ENCODE measurements at places on chromosomes 1 and 21.

DNA sequence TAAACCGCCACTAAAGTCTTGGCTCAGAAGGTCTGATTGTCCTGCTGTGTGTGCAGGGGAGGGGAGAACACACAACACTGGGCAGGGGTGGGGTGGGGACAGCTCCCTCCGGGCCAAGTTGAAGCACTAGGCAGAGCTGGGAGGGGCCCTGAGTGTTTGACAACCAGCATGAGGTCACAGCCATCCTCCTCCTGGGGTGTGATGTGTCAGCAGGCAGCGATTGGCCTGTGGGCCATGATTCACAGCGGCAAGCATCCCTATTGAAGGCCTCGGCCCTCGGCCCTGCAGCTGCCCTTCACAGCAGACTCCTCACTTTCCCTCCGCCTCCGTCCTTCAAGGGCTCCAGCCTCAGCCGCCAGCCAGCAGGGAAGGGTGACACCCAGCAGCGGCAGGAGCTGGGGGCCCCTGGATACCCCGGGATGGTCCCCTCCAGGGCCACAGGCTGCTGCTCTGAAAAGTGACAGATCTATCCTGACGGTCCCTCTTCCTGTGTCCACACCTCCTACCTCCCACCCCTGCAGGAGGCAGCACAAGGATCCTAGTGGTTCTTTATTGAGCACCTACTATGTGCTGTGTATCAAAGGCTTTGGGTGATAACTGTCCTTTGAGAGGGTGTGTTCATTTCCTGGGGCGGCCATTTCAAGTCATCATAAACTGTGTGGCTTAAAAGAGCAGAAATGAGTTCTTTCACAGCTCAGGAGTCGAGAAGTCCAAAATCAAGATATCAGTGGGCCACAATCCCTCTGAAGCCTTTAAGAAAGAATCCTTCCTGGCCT, 66.0 kb upstream of the SLC25A33 start:
- DNase-seq, result peak; percentile 63

DNA sequence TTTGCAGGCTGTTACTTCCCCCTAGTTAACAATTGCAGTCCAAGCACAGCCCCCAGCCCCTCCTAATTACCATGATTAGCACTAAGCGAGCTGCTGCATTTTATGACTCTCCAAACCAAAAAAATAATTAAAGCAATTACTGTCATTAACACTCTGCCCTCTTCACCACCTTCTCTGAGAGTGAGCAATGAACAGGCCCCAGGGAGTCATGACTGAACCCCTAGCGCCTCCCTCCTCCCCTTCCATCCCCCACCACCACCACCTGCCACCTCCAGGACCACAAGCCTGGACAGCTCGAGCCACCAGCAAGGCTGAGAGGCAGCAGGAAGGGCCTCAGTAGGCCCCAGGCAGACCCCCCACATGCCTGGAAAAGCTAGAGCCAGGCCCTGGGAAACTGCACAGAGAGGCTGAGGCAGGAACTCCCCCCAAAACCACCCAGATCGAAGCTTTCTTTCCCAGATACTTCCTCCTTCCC, 35.5 kb upstream of the ZC3H12A start:
- DNase-seq, result no peak

DNA sequence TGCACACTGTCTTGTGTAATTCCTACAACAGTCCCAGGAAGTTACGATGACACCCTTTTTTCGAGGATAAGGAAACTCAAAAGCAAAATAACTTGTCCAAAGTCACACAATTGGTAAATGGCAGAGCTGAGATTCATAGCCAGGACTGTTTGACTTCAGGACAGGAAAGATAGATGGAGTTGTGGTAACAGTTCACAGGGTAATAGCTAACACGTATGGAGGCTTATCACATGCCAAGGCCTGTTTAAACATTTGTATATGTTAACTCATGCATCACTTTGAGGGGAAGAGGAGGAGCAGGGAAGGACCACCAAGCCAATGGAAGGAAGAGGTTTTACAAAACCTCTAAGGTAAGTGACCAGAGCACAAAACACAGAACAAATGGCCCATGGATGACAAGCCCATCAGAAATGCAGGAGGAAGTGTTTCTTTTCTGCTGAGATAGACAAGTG, 2.8 kb downstream of the DHCR24 start:
- DNase-seq, result no peak

DNA sequence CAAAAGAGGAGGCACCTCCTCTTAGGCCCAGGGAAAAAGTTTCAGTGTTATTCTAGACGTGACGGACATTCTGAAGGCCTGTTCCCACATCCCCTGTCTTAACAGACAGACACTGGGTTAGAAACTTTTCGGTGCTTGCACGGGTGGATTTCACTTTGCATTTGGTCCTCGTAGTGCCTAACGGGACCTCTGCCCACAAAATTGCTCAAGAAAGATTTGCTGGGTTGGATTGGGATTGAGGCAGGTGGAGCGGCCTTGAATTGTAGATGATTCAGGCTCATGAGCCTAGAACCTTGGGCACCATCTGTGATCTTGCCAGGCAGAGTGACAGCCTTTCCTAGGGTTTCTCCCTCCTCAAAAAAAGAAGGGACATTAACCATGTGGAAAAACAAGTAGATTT, 2.8 kb downstream of the PLA2G5 start:
- peak; percentile 16 for DNase-seq

- no peak for DNase-seq
These were observed 144.9 kb upstream of the SOD1 start for GRCh38 chr21:31514598-31514997.

DNA sequence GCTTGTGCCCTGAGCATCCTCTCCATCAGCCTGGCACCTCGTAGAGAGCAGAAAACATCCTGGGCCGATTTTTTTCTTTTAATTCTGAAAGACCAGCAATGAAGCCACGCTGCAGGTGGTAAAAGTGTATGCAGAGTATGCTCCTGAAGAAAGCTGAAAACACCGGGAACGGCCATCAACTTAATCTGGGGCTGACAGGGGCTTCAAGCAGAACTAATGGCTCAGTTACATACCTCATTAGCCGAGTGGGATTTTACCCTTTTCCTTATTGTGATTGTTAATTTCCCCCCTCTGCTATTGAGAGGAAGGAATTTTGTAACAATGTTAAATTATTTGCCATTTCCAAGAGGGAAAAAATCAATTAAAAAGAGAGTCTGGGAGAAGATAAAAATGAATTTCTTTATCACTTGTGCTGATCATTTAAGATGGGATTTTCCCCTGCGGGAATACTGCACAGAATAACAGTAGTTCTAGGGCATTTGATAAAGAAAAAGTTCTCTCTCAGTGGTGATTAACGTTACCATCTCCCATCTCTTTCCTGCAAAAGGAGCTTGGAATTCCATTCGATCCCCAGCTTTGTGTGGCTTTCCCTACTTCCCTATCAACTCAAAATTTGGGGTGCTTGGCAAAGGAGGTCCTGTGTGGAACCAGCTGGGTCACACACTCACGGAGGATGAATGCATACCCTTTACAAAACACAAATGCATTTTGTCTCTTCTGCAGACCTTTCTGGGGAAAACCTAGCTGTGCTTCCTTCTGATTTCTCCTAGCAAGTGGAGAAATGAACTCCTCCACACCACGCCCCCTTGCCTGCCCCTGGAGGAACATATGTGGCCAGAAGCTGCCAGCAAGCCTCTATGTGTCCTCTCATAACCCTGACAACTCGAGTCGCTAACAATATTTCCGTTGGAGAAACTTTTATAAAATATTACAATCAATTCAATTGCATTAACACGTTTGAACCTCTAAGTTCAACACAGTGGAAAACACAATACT, 70.9 kb downstream of the RRAGC start:
- no peak for DNase-seq

GRCh38 chr1:247576514-247576913, 11.6 kb upstream of the OR2G2 start:
- no peak for DNase-seq

- no peak for DNase-seq
These were observed 1.0 kb upstream of the SFN start for GRCh38 chr1:26861889-26862378.

- DNase-seq, result no peak
These were observed 1.6 kb downstream of the ALX3 start for GRCh38 chr1:110068646-110069403.

DNA sequence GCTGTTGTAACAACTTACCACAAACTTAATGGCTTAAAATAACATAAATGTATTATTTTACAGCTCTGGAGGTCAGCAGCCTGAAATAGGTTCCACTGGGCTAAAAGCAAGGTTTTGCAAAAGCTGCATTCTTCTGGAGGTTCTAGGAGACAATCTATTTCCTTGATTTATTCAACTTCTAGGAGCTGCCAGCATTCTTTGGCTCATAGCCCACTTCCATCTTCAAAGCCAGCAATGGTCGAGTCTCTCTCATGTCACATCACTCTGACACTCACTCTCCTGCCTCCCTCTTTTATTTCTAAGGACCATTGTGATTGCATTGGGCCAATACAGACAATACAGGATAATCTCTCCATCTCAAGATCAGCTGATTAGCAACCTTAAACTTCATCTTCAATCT, 15.1 kb upstream of the FOXJ3 start:
- DNase-seq, result no peak

DNA sequence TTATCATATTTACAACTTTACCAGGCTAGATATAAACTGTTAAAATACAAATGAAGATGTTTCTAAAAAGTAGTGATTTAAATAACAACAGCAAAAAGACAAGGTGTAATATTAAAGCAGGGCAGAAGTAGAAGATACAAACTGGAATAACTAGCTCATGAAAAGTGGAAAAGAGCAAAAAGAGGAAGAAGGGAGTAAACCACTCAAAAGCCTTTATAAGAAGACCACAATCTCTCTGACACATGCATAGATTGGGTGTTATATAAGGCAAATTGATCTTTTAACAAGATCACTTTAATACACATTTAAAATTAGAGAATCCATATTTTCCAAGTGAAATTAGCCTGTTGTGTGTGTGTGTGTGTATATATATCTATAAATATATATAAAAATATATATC, 5.0 kb downstream of the DENND1B start:
- DNase-seq, result no peak

- DNase-seq, result no peak
These were observed 1.5 kb upstream of the GPR137B start for GRCh38 chr1:236140705-236141446.

DNA sequence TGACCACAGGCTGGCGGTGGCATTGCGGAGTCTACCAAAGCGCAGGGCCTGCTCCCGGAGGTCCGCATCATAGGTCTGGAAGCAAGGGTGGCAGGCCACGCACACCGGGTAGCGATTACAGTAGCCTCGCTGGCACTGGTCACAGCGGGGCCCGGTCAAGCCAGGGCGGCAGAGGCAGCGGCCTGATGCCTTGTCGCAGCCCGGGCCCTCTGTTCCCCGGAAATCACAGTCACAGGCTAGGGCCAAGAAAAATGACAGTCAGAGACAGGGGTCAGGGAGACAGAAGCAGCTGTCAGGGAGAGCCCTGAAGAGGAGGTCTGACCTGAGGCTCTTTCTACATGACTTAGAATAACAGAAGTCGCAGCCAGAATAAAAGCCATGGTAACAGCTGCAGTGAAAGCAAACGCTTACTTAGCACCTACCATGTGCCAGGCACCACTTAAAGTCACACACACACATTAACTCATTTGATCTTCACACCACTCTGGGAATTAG, 26.4 kb downstream of the LAMB3 start:
- no peak for DNase-seq

GRCh38 chr1:207862241-207862787, 48.6 kb downstream of the CD34 start:
- no peak for DNase-seq

Data from SJSA1 (cell line).